Activated naive CD8-positive, alpha-beta T cell treated with anti-CD3 and anti-CD28 coated beads, Interleukin-2, amount 50 U/mL, for 24 hours (primary cell): ENCODE measurements at places on chromosomes 2 and 18.
A peak's percentile ranks its signal among the peaks of the same experiment; 100 is the strongest.

DNA sequence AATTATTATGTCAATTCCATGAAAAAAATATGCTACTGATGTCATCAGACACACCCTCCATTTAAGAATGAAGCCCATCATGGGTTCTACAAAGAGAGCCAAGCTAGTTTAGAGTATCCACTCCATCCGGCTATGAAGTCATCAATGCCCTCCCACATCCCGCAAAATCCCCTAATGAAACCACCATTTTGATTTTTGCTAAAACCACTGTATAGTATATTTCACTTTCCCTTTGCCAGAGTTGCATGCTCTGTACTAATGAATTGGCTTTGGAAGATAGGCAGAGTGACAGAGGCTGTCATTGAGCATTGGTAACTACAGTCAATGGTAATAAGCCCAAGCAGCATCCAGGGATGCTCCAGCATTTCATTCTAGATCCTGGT is 118.6 kb downstream of the ANKRD44 start:
- no peaks in the 10 kb centered on the region for H3K27me3 ChIP-seq
- peaks cover 8% of the 10 kb centered on the region for H3K36me3 ChIP-seq
- peak overlapping the region; percentile 82 for H3K27ac ChIP-seq

- peak; percentile 63 for DNase-seq
- peak overlapping the region; percentile 93 for H3K27ac ChIP-seq
- peaks cover 100% of the 10 kb centered on the region for H3K4me1 ChIP-seq
- peaks cover 56% of the 10 kb centered on the region for H3K36me3 ChIP-seq
Observed at GRCh38 chr18:77065221-77065981, 67.2 kb downstream of the MBP start.

- no peaks in the 10 kb centered on the region for H3K36me3 ChIP-seq
- H3K27ac ChIP-seq, result peak overlapping the region; percentile 19
- peak; percentile 22 for DNase-seq
- peaks cover 11% of the 10 kb centered on the region for H3K4me1 ChIP-seq
- H3K4me3 ChIP-seq, result peak overlapping the region; percentile 74
Observed at GRCh38 chr2:176554101-176555048, 285.1 kb downstream of the MTX2 start.

GRCh38 chr2:161374446-161374845 is 41.7 kb upstream of the TBR1 start:
- no peak overlapping the region for H3K4me3 ChIP-seq
- H3K36me3 ChIP-seq, result peaks cover 23% of the 10 kb centered on the region
- DNase-seq, result no peak
- H3K27ac ChIP-seq, result no peak overlapping the region
- no peaks in the 10 kb centered on the region for H3K27me3 ChIP-seq

GRCh38 chr2:234181121-234181520 is 130.6 kb downstream of the SPP2 start:
- H3K27ac ChIP-seq, result no peak overlapping the region
- no peaks in the 10 kb centered on the region for H3K4me1 ChIP-seq
- no peak overlapping the region for H3K4me3 ChIP-seq
- peaks cover 8% of the 10 kb centered on the region for H3K27me3 ChIP-seq
- no peak for DNase-seq

DNA sequence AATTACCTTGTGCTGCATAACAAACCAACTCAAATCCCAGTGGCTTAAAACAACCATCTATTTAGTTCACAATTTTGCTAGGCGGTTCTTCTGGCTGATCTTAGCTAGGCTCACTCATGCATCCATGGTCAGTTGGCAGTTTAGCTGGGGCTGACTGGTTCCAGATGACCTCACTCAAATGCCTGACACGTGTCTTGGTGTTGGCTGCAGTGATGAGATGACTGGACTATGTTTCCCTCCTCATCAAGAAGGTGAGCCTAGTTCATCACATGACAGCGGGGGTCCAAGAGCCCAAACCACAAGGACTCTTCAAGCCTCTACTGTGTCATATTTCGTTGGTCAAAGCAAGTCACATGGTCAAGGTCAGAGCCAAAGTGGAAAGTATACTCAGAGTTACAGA is 42.7 kb upstream of the ACTR3 start:
- peaks cover 23% of the 10 kb centered on the region for H3K36me3 ChIP-seq
- peaks cover 11% of the 10 kb centered on the region for H3K4me1 ChIP-seq
- no peaks in the 10 kb centered on the region for H3K27me3 ChIP-seq
- no peak overlapping the region for H3K27ac ChIP-seq
- DNase-seq, result no peak
- no peak overlapping the region for H3K4me3 ChIP-seq

DNA sequence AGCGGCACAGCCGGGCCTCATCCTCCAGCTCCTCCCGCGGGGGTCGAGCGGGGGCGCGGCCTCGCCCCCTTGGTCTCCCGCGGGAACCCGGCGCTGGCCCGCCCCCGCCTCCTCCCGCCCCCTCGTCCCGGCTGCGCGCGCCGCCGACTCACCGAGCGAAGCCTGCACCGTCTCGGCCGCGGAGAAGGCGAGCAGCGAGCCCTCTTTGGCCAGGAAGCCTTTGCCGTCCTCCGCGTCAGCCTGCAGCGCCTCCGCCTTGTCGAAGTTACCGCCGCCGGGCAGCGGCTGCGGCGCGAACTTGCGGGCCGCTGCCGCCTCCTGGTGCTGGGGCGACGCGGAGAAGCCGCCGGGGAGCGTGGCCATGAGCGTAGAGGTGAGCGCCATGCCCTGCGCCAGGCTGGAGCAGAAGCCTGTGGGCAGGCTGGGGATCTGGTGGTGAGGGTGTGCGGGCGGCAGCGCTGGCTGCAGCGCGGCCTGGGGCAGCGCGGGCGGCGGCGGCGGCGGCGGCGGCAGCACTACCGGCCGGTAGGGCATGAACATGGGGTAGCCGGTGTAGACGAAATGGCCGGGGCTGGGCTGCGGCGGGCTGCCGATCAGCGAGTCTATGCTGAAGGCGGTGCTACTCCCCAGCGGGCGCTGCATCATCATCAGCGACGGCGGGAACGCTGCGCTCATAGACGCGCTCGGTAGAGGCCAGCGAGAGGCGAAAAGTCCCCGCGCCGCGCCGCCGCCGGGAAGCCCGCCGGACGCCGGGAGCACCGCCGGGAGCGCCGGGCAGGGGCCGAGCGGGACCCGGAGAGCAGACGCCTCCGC is 683 bp downstream of the GBX2 start:
- no peak for DNase-seq
- H3K27me3 ChIP-seq, result peaks cover 64% of the 10 kb centered on the region
- peaks cover 17% of the 10 kb centered on the region for H3K4me1 ChIP-seq
- H3K4me3 ChIP-seq, result no peak overlapping the region
- no peaks in the 10 kb centered on the region for H3K36me3 ChIP-seq

DNA sequence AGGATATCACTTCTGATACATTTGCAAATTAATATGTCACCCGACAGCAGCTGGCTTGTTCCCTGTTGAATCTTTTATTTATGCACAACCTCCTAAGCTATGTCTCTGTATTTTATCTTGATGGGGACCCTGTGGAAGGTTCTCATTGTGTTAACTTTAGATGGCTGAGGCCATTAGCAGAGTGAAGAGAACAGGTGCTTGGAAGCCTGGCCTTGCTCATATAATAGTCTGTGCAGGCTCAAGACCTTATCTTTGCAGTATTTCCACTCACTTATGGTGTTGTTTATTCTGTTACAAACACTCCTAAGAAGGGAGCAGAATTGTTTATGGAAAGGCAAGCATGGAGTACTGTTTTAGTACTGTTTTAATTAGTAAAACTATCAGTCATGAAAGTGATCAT is 107.6 kb downstream of the SETBP1 start:
- peaks cover 4% of the 10 kb centered on the region for H3K27me3 ChIP-seq
- peaks cover 16% of the 10 kb centered on the region for H3K4me1 ChIP-seq
- no peak overlapping the region for H3K4me3 ChIP-seq
- H3K27ac ChIP-seq, result no peak overlapping the region
